ENCODE measurements at places on chromosomes 16 and 17.

- no peak for DNase-seq
These were observed 12.8 kb downstream of the RAB11FIP4 start for GRCh38 chr17:31404028-31404949.

DNA sequence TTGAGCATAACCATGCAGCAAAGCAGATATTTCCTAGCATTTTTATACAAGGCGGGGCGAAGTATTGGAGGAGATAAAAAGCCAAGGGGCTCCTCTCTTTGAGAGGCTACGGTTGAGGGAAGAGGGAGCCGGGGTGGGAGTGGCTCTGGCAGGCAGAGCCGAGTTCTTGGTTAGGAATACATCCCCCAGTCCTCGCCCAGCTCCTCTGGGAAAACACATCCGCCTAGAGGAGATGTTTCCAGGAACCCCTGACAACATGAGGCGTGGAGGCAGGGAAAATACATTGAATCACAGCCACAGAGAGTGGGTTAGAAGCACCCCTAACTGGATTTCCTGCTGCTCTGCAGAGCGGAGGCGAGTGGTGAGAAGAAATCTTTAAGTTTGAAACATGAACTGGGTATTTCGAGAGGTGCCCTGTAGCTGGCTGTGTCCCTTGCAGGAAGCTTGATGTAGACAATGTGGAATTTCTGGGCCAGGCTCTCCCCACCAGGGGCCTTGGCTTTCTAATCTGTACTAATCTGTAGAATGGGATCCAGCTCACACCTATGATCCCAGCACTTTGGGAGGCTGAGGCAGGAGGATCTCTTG is 27.3 kb downstream of the TTYH2 start:
- DNase-seq: no peak

- no peak for DNase-seq
These were observed 560.7 kb downstream of the KCNJ18 start for GRCh38 chr17:22253007-22253406.

- no peak for DNase-seq
These were observed 7.3 kb upstream of the DDX52 start for GRCh38 chr17:37650419-37651003.

DNA sequence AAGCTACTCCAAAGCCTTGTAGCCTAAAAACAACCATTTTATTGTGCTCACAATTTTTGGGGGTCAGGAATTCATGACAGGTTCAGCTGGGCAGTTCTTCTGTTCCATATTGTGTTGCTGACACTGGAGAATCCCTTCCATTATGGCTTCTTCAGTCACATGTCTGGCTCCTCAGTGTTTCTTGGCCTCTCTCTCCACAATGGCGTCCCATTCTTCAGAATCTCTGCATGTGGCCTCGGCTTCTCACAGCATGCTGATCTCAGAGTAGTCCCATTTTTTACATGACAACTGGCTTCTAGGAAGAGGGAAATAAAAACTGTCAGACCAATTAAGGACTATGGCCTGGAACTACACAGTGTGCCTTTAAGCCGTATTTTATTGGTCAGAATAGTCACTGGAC is 49.7 kb downstream of the NF1 start:
- DNase-seq: no peak

DNA sequence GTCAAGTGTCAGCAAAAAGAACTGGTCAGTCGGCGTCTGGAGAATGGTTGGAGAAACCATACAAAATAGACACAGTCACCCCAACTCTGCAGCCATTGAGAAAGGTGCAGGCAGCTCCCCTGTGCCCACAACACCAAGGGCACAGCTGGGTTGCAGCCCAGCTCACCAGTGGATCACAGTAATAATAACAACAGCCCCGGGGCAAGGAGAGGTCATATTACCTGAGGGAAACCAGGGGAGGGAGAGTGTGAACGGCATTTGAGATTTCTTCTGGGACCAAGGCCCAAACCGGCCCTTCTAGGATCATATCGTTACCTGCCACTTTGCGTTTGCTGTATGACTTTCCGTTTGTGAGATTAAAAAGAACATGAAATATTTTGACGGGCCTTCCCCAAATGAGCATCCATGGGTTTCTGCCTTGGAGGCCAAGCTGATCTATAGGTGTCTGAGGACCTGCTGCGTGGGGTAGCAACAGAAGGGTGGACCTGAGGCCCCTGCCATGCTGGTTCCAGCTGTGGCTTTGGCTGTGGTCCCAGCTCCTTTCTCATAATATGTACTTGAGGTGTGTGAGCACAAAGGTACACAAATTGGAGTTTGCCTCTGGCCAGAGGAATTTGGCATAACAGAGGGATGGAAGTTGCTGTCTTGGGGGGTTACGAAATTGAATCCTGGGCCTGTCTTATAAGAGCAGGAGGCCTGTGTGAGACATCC is 154.6 kb downstream of the CMIP start:
- no peak for DNase-seq

DNA sequence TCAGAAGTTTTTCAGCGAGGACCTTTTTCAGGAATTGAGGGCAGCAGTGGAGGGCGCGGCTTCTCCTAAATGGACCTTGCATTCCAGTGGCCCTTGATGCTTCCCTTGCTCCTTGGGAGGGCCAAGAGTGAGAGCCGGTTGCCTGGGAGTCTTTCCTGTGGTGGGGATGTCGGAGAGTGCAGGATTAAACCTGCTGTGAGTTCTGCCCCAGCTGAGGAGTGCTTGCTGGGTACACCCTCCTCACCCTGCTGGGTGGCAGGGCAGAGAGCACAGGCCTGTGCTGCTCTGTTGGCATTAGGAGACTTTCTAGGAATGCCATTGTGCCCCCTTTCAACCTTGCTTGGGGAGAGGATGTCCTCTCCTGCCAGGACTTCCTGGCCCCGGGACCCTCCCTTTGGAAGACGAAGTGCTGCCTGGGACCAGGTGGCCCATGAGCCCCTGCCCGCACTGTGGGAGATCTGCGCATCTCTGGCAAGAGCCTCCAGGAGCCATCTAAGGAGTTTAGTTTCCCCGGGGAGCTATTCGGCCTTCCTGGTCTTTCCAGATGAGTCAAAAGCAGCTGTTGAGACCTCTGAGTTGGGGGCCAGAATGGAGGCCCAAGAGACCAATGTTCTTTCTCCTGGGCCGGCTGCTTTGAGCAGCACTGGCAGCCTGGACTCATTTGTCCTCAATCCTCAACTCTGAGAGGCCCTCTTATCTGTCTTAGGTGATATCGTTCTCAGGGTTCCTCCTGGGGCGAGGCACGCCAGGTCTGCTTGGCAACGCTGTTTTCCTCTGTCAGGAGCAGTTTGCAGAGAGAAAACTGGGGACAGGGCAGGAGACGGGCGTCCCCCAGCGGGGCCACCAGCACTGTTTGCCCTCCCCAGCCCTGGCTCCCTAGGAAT is 5.6 kb downstream of the LLGL2 start:
- no peak for DNase-seq
